ENCODE measurements at places on chromosomes 2 and 18.

DNA sequence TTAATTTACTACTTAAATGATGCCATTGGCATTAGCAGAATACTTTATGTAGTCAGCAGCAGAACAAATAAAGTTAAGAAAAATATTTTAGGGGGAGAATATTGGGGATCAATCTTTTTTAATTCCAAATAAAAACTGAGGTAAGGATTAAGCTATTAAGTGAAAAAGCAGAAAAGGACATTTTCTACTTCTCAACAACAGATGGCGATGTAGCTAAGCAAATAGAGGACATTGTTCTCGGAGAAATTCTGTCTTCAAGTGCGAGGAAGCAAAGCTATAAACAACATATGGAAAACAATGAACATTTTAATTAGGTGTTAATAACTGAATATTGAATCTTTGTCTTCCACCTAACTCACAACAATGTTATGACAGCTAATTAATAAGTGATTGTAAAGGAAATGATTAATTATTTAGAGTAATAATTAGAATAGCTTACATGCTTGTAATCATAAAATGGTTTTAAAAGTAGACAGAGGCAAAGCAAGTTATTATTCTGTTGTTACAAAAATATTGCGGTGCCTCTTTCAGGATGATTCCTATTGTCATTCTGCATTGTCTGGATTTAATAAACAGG lies 32.9 kb upstream of the CCDC93 start:
- peak; percentile 45 for DNase-seq

DNA sequence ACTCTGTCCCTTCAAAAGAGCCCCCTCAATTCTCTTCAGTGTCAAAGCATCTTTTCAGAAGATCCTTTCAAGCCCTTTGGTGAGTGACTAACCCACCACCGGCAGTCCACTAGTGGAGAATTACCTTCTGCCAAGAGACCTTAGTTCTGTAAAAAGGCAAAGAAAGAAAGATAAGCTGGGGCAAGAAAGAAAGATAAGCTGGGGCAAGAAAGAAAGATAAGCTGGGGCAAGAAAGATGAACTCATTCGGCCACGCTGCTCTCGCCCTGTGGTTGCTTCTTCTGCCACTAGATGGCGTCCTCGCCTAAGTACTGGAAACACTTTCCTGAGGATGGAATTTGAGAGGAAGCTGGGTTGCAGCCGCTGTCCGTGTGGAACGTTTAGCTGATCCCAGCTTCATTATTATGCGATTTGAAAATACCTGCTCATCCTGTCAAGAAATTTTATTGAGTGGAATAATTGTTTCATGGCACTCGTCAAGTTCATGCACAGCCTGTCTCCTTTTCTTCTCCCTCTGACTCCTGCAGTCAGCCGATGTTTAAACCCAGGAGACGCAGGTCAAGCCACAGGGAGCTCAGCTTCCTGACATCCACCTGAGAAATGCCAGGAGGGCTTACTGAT lies 17.3 kb upstream of the ANXA4 start:
- DNase-seq = peak; percentile 71

DNA sequence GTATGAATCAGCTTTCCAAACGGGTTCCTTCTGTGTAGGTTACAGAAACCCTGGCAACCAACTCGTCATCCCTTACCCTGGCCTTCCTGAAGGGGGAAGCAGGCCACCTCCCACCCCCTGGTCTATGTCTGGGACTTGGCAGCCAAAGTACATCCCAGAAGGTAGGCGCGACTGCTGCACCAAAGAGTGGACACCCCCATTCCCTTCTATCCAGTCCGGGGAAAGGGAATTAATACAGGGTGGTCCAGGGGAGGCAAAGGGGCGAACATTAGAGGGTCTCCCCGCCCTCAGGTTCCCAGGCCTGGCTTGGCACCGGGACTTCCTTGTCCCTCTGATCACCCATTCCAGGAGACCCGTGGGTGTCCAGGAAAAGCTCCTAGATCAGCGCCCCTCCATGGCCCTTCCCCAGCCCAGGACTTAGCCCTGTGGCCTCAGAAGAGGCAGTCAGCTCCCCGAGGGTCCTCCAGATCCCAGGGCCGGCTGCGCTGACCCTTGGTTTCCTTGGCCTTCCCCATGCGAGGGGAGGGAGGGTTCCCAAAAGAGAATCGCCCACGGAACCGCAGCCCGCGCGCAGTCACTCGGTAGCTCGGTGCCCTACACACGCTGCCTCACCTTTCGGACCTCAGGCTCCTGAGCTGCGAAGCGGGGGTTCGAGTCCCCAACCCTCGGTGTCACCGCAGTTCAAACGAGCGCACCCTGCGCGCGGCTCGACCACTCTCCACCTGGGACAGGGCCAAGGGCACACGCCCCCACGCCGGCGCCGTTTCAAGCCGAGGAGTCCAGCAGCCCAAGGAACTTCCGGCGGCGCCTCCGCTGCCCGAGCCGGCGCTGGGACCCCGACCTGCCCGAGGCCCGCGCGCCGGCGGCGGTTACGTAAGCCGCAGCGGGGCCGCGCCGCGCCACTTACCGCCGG lies at the start of gene PER2:
Gene PER2, minus strand, starts transcription at position 874 of the 913 bp plus-strand sequence. CDS start 10,674 bp downstream, outside the sequence.
- DNase-seq = peak; percentile 61

DNA sequence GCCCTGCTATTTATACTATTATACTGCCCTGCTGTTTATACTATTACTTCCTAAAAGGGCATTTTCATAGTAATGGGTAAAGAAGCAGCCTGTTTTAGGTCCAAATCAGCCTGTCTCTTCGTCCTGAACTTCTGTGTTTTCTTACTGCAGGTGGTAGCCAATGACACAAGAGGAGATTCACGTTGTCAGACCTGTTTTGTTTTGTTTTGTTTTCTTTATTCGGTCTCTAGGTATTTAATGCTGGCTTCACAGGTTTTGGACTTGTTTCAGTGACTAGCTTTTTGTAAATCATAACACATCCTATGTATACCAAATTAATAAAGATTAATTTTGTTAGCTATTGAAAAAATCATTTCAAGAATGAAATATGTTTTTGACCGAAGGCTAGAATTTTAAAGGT lies 116.4 kb downstream of the MAP3K20 start:
- no peak for DNase-seq

- no peak for DNase-seq
These were observed 1466.8 kb upstream of the NXPH2 start for GRCh38 chr2:140246957-140247356.

GRCh38 chr2:158815658-158816057 lies 20.5 kb downstream of the DAPL1 start:
- no peak for DNase-seq

DNA sequence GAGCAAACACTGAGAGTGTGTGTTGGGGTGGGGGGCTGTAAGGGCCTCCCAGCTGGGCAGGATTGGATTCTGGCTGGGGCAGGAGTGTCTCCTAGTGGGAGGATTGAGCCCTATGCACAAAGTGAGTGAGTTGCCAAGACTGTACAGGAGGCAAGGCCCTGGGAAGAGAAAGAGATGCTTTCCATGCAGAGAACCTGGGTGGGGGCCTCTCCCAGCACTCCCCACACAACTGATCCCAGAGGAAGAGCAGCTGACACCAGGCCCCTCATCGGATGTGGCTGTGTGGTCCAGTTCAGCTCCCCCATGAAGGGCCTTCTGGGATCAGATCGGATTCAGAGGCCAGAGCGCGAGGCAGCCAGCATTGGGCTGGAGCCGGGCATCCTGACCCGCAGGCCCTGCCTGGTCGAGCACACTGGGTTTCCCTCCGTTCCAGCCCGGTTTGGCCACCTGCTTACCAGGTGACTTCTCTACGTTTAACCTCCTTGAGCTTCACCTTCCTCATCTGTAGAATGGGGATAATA lies 49.4 kb upstream of the FAHD2A start:
- no peak for DNase-seq

GRCh38 chr18:13877157-13877556 lies 38.2 kb downstream of the MC2R start:
- no peak for DNase-seq

DNA sequence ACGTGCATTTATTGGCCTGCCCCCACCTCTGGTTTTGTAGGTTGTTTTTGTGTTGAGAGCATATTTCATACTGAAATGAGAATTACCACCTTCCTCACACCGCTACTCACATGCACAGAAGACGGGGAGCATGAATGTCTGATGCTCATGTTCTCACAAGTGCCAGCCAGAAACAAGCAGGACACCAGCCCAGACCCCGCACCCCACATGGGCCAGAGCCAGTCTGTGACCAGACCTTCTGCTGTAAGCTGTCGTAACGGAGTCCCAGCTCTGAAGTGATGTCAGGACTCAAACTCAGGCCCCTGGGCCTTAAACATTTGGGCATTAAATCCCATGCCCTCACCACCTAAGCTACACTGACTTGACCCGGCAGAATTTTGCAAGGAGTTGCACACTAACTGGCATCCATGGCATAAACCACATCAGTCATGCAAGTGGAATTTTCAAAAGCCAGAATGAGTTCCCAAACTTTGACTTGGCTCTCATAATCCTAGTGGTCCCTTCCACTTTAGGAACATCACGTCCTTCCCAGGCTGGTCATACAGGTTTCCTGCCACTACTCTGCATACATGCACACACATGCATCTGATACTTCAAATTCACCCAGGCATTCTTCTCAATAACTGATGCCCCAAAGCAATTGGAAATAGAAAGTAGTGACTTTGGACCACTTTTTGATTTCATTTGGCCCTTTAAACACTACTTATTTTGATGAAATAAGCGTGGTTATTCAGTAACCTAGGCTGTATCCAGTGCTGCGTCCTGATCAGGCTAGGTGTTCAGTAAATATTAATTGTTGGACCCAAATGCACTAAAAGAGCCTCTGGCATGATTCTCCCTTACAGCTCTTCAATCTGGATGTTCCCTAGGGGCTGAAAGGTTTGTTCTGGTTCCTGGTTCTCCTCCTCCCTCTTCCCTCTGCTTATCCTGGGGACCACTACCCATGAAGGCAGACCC lies 223.1 kb upstream of the ID2 start:
- DNase-seq = no peak

- no peak for DNase-seq
These were observed 140.5 kb downstream of the ALK start for GRCh38 chr2:29780906-29781305.

DNA sequence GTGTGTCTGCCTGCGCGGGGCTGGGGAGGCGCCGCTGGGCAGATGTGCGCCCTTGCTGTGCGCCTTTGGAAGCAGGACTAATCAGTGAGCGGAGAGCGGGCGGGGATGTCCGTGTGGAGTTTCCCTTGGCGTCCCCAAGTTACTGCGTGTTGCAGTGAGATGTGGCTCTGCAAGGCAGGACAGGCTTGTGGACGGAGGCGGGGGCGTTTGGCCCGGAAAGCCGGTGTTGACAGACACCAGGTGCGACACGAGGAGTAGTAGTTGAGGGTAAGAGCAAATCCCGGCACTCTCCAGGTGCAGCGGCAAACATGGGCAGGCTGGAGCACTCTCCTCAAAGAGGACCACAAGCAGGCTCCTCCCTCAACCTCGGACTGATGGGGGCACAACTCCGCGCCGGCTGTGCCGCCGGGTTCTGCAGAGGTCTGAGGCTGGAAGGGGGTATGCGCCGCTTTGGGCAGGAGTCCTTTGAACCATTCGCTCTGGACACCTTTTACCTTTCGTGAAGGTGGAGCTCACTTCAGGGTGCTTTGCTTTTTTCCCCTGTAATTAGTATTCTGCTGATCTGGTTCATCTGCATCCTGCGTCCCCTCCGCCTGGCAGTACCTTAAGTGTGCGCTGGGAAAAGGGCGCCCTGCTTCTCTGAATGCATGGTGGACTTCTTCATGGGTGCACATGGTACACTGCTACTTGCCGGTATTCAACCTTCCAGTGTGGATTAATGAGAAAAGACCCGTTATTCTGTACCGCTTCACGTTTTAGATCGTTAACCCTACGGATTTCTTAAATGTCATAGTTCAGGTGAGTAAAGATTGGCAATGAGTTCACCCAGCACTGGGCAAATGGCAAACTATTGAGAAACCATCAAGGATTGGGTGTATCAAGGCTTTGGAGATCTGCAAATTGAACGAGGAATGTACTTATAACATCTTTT lies 608 bp downstream of the CDH7 start:
- DNase-seq = peak; percentile 85

DNA sequence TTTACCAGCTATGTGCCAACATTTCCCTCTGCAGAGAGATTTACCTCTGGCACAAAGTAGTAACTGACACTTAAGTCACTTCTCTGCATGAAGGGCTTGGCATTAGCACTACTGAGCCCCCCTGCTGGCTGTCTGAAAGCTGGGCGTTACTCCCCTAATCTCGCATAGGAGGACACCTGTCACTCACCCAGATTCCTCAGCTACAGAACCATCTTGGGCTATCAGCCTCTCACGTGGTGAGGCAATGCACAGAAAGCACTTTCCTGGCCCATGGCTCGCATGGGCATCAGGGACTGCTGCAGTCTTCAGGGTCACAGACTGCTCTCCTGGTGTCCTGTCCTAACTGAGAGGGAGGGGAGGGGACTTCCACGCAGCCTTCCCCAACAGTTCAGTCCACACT lies 12.0 kb downstream of the SERPINE2 start:
- no peak for DNase-seq

DNA sequence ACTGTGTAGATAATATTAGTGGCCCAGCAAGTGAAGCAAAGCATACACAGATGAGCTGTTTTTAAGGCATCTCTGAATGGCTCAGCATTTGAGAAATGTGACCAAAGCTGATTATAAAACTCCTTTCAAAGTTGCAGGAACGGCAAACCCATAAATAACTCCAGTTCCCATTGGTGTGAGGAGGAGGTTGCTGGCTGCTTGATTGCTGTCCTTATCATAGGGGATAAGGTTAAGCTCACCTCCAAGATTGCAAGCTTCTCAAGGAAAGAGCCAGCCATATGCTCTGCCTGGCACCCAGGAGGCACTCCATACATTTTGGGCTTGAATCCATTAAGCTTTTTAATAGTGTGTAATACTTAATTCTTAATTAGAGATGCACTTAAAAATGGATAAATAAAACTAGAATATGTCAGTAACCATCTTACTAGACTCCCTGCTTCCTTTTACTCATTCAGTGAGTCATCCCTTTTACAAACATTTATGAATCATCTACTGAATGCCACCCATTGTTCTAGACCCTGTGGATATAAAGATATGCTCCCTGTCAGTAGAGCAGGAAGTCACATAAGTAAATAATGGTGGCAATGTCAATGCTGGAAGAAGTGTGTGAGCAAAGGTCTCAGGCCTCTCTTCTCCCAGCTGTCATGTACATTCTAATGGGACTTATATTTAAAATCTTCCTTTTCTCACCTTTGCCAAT lies 99.3 kb downstream of the SPATS2L start:
- peak; percentile 38 for DNase-seq

DNA sequence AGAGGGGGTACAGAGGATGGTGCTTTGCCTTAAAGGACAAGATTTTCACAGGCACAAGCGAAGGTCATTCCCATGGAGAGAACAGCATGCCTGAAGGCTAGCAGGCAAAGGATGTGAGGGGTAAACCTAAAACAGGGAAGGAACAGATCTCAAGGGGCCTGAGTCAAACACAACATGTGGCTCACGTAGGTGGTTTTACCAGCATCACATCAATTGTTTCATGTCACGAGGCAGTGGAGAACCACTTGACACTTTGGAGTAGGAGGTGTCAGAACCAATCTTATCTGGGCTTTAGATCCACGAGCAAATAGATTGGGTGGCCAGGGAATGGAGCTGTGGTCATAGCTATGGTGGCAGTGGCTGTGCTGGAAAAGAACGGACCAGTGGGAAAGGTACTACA lies 8.4 kb downstream of the COX5B start:
- DNase-seq = no peak
